ENCODE measurements at places on chromosomes 16 and 17.

DNA sequence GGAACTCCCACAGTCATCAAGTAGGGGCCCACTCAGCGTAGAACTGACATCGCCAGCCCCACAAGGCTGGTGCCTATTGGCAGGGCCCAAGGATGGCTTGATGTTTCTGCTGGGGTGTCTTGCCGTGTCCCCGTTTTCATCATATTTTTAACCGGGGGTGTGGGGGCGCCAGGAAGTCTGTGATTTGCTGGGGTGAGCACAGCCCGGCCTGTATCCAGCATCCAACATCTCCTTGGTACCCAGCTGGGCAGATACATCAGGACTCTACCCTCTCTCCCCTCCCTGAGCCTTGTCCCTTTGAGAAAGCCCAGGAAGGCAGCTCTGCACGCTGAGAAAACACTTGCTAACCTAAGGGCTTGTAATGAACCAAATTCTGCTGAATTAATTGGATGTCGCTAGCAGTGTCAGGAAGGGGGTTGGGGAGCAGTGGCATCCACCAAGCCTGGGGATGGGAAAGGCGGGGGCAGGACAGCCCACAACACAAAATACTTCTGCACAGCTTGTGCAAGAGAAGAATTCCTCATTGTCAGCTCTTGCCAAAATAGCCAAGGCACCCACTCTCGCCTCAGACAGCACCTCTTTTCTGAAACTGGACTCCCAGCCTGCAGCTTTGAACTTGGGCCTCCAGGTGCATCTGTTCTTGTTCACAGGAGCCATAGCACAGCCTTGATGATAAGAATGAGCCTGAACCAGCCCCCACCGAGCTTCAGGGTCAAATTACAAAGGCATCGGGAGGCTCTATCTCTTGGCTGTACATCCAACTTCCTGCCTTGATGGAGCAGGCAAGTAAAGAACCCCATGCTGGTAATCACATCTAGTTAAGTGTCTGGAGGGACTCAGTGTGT is 63.7 kb upstream of the LYRM9 start:
- no peak for DNase-seq

- no peak for DNase-seq
Observed at GRCh38 chr17:13537167-13537731, 64.5 kb downstream of the HS3ST3A1 start.

DNA sequence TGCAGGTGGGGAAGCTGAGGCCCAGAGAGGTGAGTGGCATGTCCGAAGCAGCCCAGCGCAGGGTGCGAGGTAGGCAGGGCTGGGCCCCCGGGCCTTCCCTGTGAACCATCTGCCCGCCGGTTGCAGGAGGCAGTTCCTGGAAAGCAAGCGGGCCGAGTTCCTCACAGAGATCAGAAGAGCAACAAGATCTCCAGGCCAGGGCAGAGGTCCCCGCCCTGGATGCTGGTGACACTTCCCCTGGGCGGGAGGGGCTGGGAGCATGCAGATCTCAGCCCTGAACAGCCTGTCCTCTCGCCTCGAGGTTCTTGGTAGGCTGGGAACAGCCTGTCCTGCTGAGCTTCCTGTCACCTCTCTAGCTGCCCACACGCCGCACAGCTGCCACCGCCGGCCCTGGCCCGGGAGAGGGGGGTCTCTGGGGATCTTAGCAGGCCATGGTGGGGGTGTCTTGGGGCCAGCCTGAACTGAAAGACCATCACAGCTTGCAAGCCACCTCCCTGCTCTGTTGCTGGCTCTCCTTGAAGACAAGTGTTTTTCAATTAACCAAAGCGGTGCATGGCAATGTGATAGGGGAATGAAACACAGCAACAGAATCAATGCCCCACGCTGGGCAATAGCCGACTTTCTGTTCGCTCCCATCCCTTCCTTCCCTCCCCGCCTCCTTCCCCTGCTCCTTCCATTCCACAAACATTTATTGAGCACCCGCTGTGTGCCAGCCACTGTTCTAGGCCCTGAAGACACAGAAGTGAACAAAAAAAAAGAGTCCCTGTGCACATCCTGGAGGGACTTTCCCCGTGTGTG is 31.7 kb downstream of the SOCS1 start:
- DNase-seq, result peak; percentile 87

DNA sequence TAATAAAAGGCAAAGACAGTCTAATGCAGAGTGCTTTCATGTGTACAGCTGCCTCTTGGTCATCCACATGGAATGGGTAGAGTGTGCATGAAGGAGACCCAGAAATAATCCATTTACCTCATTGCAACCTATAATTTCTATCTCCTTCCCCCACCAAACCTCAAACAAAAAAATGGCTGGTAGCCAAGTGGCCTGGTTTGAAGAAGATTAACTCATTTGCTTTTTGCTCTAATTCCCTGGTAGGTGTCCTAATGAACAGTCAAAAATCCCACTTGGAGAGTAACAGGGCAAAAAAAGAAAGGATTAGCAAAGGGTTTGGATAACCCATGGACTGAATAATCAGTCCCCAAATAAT is 13.0 kb upstream of the LYRM9 start:
- no peak for DNase-seq

GRCh38 chr17:71472809-71473789 is 647.7 kb upstream of the SOX9 start:
- DNase-seq, result no peak
